ENCODE measurements at places on chromosomes 6 and 20. TPM values are rescaled to one million over a fixed set of nuclear protein-coding genes. Genes with fewer than 3 reads are reported as not detected.

DNA sequence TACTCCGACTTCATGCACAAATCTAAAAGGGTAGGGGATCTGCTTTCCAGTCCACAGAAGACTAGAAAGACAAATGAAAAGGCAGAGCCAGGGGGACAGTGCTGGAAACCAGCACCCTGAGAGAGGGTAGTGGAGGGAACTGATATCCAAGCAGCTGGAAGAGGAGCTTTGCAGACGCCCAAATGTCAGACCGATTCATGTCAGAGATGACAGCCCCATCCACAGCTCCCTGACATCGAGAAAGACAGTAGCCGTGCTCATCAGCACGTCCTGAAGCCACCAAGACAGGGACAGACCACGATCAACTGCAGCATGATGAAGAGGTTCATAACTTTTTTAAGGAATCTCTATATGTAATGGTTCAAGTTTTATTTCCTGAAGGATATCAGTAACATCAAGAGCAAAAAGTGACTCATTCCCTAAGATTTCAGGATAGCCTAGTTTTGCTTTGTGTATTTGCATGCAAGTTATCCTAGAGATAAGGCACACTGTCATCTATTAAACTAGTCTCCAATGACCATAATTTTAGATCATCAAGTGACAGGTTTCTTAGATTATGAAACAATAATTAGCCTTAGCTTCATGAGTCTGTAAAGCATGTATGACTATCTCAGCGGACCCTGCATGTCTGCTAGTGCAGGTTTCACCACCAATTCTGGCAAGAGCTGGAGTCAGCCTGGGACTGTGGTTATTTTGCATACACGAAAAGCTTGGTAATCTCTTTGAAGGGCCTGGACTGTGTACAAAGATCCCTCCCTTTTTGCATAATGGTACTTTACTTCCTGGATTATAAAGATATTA, 43.0 kb downstream of the PRDM1 start:
- H3K27me3 ChIP-seq: no peaks in the 10 kb centered on the region
- DNase-seq: no peak
- no peak overlapping the region for H3K27ac ChIP-seq
- no peaks in the 10 kb centered on the region for H3K4me1 ChIP-seq
- no peak overlapping the region for H3K4me3 ChIP-seq

Gene MCHR2
- total RNA-seq: not detected

Gene SUMO4
- 3.2 TPM for total RNA-seq

DNA sequence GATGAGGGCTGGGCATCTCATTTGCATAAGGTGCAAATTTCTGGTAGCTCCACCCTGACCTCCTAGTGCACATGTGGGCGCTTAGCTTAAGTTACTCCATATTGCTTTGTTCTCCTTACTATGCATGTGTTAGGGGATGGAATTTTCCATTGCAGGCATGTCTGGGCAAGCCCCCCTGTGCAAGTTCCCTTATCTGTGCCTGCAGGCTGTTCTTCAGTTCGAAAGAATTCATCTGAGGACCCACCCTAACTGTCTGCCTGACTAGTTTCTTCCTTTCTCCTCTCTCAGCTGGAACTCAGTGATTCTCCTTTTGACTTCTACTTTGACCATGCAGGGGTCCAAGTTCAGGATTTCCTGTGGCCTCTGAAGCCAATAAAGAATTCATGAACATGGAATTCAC, 30.2 kb downstream of the CCDC170 start:
- H3K36me3 ChIP-seq: no peaks in the 10 kb centered on the region
- no peak overlapping the region for H3K4me3 ChIP-seq
- no peaks in the 10 kb centered on the region for H3K27me3 ChIP-seq
- no peaks in the 10 kb centered on the region for H3K4me1 ChIP-seq
- DNase-seq: no peak
- no peak overlapping the region for H3K27ac ChIP-seq

Gene PBOV1
- total RNA-seq: not detected

Gene GPSM3
- total RNA-seq: 11.9 TPM

Gene KCNK5
- total RNA-seq: 8.6 TPM

GRCh38 chr6:108798670-108799353, 49.4 kb upstream of the ARMC2 start:
- H3K4me1 ChIP-seq: no peaks in the 10 kb centered on the region
- no peaks in the 10 kb centered on the region for H3K36me3 ChIP-seq
- H3K27ac ChIP-seq: no peak overlapping the region
- no peak for DNase-seq
- no peaks in the 10 kb centered on the region for H3K27me3 ChIP-seq

- H3K27me3 ChIP-seq: no peaks in the 10 kb centered on the region
- H3K4me1 ChIP-seq: peaks cover 21% of the 10 kb centered on the region
- no peak for DNase-seq
- H3K36me3 ChIP-seq: no peaks in the 10 kb centered on the region
- no peak overlapping the region for H3K27ac ChIP-seq
Observed at GRCh38 chr6:134519465-134519864, 201.6 kb upstream of the SGK1 start.

Gene UBE2C
- total RNA-seq: not detected

- H3K4me3 ChIP-seq: no peak overlapping the region
- no peaks in the 10 kb centered on the region for H3K27me3 ChIP-seq
- peak; percentile 38 for DNase-seq
Observed at GRCh38 chr20:8094415-8094818, 37.6 kb upstream of the PLCB1 start.
